Activated naive CD8-positive, alpha-beta T cell treated with anti-CD3 and anti-CD28 coated beads for 36 hours (primary cell): ENCODE measurements at places on chromosomes 2 and 18. TPM values are rescaled to one million over a fixed set of nuclear protein-coding genes. Genes with fewer than 3 reads are reported as not detected.

CTAGE1 gene
- not detected for total RNA-seq

GPR39 gene
- total RNA-seq = not detected

CHRND gene
- not detected for total RNA-seq

CYRIA gene
- 0.16 TPM for total RNA-seq

RUFY4 gene
- 2.0 TPM for total RNA-seq

DNA sequence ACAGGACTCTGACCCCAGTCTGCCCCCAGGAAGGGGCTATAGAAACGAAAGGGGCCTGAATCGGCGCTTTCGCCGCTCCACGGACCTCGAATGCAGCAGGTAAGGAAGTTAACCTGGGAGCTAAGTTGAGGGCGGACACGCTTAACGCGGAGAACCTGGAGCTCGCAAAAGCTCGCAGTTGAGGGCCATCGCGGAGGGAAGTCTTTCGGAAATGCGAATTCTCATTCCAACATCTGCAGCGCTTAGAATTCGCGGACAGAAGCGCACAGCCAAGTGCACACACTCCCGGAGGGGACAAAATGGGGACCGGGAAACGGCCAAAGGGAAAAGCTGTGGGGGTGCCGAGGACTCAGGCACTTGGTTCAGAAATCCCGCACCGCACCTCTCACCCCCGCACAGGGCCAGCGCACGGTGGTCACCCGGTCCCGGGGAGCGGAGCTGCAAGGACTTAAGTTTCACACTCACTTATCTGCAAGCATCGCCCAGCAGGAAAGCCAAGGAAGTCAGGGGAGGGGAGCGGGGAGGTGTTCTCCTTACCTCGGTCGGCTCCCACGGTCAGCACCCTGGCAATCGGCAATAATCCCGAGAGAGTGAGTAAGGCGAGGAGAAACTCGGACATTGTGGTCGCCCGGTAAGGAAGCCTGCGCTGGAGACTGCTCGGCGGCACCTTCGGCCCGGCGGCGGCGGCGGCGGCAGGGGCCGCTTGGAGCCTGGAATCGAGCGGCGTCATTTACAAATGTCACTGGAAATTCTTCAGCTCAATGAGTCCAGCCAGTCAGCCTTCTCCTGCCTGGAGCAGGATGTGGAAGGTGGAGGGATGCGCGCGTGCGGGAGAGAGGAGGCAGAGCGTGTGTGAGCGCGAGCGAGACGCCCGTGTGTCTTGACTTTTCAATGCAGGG, 456 bp downstream of the LRP1B start:
- H3K4me1 ChIP-seq = peaks cover 7% of the 10 kb centered on the region
- no peaks in the 10 kb centered on the region for H3K36me3 ChIP-seq

DNA sequence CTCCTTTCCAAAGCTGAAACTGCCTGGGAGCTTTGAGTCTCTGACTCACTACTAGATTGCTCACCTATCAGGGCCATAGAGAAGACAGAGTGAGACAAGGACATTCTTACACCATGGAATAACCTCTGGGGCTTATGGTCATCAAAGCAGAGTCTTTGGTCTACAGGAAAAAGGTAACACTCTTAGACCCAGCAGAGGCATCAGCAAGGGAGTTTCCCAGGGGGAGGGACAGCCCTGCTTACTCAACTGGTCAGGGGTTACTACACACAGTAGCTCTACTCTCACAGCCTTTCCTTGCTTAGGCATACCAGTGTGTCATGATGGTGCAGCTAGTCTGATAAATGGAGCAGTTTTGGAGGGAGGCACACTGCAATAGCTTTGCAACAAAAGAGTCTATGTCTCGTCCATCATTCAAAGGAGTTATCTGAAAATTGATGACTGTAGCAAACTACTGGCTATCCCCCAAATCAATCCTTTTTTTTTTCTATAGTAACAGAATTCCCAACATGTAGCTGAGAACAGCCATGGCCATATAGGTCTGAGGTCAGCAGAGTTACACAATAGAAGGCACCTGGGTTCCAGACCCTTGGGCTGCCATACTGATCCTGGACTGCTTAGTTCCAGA, 22.4 kb upstream of the CD28 start:
- peaks cover 25% of the 10 kb centered on the region for H3K4me1 ChIP-seq
- peak; percentile 39 for DNase-seq
- H3K4me3 ChIP-seq = no peak overlapping the region
- peaks cover 2% of the 10 kb centered on the region for H3K36me3 ChIP-seq
- no peak overlapping the region for H3K27ac ChIP-seq

DNA sequence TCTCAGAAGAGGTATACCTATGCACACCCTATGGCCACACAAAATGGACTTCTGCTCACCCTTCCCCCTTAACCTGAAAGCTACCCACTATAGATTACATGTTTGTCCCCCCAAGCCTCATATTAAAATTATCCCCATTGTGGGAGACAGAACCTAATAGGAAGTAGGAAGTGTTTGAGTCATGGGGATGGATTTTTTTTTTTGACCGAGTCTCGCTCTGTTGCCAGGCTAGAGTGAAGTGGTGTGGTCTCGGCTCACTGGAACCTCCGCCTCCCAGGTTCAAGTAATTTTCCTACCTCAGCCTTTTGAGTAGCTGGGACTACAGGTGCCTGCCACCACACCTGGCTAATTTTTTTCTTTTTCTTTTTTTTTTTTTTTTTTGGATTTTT, 98.6 kb downstream of the MREG start:
- DNase-seq = no peak
- no peaks in the 10 kb centered on the region for H3K36me3 ChIP-seq
- no peak overlapping the region for H3K27ac ChIP-seq
- H3K4me3 ChIP-seq = no peak overlapping the region
- H3K4me1 ChIP-seq = peaks cover 1% of the 10 kb centered on the region

- DNase-seq = no peak
- H3K4me3 ChIP-seq = no peak overlapping the region
- no peak overlapping the region for H3K27ac ChIP-seq
- H3K27me3 ChIP-seq = no peaks in the 10 kb centered on the region
- peaks cover 15% of the 10 kb centered on the region for H3K4me1 ChIP-seq
- H3K36me3 ChIP-seq = peaks cover 78% of the 10 kb centered on the region
These were observed 40.4 kb downstream of the NUP35 start for GRCh38 chr2:183164650-183165015.

- no peak overlapping the region for H3K4me3 ChIP-seq
- H3K36me3 ChIP-seq = no peaks in the 10 kb centered on the region
- H3K27ac ChIP-seq = no peak overlapping the region
These were observed 54.2 kb downstream of the MDH1 start for GRCh38 chr2:63642946-63643345.

DNA sequence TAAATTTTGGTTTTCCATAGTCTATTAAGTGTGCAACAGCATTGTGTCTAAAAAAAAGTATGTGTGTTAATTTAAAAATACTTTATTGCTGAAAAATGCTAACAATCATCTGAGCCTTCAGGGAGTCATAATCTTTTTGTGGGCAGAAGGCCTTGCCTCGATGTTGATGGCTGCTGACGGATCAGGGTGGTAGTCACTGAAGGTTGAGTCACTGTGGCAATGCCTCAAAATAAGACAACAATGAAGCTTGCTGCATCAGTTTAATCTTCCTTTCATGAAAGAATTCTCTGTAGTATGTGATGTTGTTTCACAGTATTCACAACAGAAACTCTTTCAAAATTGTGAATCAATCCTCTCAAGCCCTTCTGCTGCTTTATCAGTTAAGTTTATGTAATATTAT, 31.3 kb downstream of the HDHD2 start:
- H3K36me3 ChIP-seq = peaks cover 24% of the 10 kb centered on the region
- peaks cover 20% of the 10 kb centered on the region for H3K4me1 ChIP-seq
- H3K27me3 ChIP-seq = no peaks in the 10 kb centered on the region
- no peak for DNase-seq
- H3K4me3 ChIP-seq = no peak overlapping the region

DNA sequence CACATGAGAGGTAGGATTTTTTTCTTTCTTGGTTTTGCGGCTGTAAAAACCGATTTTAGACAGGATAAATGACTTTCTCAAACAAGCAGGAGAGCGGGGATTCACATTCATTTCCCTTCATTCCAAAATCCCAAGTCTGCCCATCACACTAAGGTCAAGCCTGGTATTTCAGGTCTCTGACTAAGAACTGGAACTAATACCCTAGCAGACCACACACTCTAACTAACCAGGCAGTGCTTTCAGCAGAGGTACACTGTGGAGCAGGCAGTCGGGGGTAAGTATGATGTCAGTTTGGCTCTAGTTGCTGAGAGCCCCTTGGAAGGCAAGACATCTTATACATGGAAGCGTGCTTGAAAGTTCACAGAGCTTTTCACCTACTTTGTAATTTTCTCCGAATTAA, 128.1 kb upstream of the LHCGR start:
- H3K4me3 ChIP-seq = no peak overlapping the region
- H3K4me1 ChIP-seq = no peaks in the 10 kb centered on the region
- no peak overlapping the region for H3K27ac ChIP-seq
- no peak for DNase-seq
